NCI-H2081 (cell line): ENCODE measurements at places on chromosomes 11 and 22.

- DNase-seq = no peak
Observed at GRCh38 chr11:104731890-104732289, 166.4 kb downstream of the CASP12 start.

DNA sequence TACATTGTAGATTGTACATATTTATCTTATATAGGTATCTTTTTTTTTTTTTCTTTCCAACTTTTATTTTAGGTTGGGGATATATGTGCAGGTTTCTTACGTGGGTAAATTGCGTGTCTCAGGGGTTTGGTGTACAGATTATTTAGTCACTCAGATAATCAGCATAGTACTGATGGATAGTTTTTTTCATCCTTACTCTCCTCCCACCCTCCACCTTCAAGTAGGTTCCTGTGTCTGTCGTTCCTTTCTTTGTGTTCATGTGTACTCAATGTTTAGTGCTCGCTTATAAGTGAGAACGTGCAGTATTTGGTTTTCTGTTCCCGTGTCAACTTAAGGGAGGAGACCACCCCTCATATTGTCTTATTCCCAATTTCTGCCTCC lies 9.6 kb downstream of the C11orf96 start:
- no peak for DNase-seq

DNA sequence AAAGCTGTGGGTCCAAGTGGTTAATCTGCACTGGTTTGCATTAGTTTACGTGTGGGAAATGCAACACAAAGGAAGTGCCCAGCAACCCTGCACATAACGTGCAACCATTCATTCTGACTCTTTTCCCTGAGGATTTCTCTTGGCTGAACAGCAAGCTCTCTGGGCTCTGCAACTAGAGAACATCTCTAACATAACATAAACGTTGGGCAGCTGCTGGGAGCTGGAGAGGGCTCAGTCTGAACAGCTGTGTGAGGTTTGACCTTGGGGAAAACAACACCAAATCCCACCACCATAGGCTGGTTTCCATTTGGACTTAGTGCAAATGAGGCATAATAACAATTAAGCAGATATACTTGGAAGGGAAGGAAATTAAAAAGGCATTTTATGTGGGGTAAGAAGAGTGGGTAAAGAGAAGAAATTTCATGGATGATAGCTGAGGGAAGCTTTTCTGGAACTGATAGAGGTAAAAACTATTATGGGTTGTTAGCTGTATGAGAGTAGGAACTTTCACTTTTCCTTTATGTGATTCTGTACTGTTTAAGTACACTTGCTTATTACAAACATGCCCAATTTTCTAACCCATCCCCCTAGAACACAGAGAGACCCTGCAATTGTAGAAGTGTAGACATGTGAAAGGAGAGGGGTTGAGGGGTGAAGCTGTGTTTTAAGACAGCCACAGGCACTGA lies 76.2 kb downstream of the SNX19 start:
- DNase-seq = no peak

DNA sequence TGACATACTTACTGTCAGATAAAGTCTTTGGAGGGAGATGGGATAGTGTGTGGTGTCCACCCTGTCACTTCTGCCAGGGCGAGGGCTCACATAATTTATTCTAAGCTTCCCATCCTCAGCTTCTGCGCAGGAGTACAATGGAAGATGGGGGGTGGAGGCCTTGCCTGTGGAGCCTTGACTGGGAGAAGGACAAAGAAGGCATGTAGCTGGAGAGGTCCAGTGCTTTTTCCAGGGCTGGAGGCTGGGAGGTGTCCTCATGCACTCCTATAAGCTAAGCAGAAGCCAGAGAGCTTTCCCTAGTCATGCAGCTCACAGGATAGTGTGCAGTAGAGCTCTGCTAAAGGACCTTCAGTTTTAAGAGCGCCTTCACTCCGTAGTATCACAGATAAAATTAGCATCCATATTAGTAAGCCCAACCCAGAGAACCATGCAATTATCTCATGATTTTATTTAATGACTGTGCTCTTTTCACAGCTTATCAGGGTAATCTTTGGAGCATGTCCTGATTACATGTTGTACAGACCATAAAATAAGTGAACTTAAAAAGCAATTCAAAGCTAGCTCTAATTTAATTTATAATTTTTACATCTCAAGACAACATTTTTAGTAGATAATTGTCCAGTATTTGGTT lies 148.3 kb downstream of the TEAD1 start:
- DNase-seq = peak; percentile 34

- peak; percentile 48 for DNase-seq
Observed at GRCh38 chr11:130213143-130213978, 53.8 kb downstream of the ST14 start.

- DNase-seq = peak; percentile 51
Observed at GRCh38 chr11:33195462-33196173, 34.3 kb upstream of the CSTF3 start.

GRCh38 chr22:40033586-40034380 lies 39.0 kb downstream of the FAM83F start:
- peak; percentile 40 for DNase-seq

GRCh38 chr11:85182441-85183387 lies 444.4 kb downstream of the DLG2 start:
- peak; percentile 62 for DNase-seq

GRCh38 chr11:46342239-46342638 lies 5.0 kb upstream of the DGKZ start:
- no peak for DNase-seq
